ENCODE measurements at places on chromosomes 5 and 9.

GRCh38 chr9:101421653-101422065 is 13.9 kb downstream of the ALDOB start:
- DNase-seq = no peak

- DNase-seq = no peak
These were observed 742.9 kb downstream of the TLR4 start for GRCh38 chr9:118446943-118447639.

GRCh38 chr9:95506428-95506677 is 10.4 kb downstream of the PTCH1 start:
- no peak for DNase-seq

GRCh38 chr5:124661317-124662141 is 84.9 kb downstream of the ZNF608 start:
- DNase-seq = no peak

- no peak for DNase-seq
These were observed 28.4 kb upstream of the LTC4S start for GRCh38 chr5:179765400-179765799.

DNA sequence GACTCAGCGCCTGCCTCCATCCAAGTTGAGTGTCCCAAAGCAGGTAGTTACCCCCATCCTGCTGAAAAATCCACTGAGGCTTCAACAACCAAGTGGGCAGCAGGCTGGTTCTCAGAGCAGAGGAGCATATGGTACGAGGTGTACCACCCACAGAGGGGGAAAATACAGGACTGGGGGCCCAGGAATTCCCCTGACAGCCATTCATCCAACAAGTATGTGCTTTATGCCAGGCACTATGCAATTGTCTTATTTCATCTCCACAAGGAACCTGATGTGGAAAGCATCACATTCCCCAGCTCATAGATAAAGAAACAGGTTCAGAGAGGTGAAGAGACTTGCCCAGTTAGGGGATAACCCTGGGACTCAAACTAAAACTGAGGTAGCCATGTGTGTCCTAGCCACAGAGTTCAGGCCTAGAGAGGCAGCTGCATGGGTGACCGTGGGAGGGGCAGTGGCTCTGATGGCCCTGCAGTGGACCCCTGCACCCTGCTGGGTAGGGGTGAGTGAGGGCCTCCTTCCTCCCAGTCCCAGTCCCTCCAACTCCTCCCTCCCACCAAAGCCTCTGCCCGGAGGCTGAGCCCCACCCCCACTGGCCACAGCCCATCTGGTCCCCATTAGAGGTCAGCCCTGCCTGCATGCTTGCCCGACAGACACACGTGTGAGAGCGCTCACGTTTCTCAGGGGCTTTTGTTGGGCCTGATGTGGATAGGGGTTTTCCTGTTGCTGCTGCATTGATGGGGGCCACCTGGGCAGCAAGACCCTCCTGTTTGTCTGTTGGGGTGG is 11.5 kb downstream of the PDLIM4 start:
- no peak for DNase-seq

- DNase-seq = no peak
These were observed 200.2 kb downstream of the TRIO start for GRCh38 chr5:14343376-14343775.

GRCh38 chr9:137305060-137305797 is 3.2 kb upstream of the NRARP start:
- no peak for DNase-seq
